ENCODE measurements at places on chromosomes 11 and 22.
A peak's percentile ranks its signal among the peaks of the same experiment; 100 is the strongest.

DNA sequence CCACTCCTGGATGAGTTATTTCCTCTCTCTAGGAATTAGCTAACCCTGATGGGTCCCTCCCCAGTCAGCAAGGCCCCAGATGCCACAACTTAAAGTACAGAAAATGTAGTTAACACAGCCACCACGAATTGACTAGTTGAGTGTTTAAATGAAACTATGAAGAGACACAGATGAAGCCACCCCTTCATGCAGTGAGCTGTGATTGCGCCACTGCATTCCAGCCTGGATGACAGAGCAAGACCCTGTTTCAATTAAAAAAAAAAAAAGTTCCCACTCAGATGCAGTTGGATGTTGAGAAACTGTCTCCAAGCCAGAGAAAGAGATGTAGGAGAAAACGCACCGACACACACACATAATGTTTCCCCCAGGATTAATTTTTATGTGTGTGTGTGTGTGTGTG, 53.3 kb downstream of the SCN3B start:
- no peak for DNase-seq

DNA sequence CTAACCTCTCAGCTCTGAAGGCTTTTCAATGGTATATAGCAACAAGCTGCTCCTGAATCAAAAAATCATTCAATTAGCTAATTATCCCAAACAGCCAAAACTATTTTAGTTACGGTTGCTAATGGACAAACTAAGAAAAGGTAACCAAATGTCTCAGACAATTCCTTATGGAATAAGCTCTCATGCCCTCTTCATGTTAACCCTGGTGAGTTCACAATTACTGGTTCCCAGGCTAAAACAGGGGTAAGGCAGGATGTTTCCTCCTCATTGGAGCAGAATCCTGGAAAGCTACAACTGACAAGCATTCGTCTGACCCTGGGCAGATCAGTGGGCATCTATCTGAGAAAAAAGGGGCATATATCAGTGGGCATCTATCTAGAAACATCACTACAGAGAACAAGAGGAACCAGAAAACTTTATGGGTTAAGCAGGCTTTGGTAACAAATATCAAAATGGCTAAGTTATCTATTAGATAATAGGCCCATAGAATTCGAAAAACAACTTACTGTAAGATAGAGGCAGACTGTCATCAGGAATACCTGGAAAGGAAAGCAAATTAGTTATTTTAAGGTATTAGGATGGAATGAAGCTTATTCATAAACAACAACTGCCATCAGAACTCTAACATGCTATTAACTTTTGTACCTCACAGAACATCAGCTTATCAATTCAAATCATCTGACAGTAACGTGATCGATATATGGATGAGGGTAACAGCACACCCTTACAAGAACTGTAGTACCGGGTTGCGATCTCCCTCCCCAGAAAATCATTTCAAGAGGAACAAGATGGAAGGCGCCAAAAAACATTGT, 14.8 kb upstream of the WDR74 start:
- no peak for DNase-seq

- DNase-seq: no peak
Measured at GRCh38 chr11:44464741-44465140, 100.7 kb upstream of the CD82 start.

DNA sequence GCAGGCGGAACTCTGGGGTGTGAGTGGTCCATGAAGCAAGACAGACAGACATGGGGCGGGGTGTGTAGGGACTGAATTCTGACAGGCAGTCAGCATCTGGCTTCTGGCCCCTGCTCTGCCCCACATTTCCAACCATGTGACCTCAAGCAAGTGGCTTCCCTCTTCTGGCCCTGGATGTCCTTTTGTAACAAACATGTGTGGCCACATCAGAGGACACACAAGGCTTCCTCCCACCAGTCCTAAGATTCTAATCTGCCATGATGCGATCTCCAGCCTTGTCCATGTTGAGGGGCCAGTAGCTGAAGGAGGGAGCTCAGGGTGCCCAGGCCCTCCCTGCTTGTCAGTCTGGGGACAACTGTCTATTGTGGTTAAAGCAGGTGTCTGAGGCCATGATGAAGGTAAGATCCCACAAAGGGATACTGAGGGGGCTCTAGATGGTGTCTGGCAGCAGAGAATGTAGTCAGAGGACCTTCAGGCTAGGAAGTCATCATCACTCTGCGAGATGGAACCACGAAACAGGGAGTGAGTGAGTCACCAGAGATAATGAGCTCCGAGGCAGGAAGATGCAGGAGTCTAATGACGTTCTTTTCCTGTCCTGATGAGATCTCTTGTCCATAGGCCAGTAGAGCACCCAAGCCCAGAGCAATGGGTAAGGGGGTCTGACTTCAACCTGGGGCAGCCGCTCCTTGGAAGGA, 27.4 kb downstream of the DRD2 start:
- no peak for DNase-seq

DNA sequence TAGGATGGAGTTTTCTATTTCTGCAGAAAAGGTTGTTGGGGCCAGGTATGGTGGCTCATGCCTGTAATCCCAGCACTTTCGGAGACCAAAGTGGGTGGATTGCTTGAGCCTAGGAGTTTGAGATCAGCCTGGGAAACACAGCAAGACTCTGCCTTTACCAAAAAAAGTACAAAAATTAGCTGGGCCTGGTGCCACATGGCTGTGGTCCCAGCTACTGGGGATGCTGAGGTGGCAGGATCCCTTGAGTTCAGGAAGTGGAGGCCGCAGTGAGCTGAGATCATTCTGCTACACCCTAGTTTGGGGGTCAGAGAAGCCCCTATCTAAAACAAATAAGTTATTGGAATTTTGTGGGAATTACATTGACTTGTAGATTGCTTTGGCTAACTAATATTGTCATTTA, 71.7 kb downstream of the FDX1 start:
- no peak for DNase-seq

GRCh38 chr11:95086836-95087570, 2.6 kb upstream of the ENDOD1 start:
- no peak for DNase-seq

DNA sequence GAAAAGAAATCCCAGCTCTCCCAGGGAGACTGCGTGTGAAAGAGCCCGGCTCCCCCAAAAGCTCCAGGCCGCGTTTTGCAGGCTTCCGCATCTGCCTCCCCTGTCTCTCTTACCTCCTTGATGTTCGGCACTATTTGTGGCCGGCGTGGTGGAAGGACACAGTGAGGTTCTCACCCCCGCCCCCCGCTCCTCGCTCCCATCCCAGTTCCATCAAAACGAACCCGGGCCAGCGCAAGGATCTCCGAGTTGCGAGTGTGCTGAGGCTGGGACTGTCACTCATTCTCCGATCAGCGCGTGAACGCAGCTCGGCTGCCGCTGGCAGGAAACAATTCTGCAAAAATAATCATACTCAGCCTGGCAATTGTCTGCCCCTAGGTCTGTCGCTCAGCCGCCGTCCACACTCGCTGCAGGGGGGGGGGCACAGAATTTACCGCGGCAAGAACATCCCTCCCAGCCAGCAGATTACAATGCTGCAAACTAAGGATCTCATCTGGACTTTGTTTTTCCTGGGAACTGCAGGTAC, at the start of gene NCAM1:
Gene NCAM1, plus strand, starts transcription at position 275 of the 523 bp plus-strand sequence.
- peak; percentile 94 for DNase-seq

GRCh38 chr11:7927635-7928034, 3.4 kb downstream of the OR10A6 start:
- DNase-seq: no peak

GRCh38 chr11:28599656-28600055, 491.5 kb downstream of the METTL15 start:
- DNase-seq: no peak

DNA sequence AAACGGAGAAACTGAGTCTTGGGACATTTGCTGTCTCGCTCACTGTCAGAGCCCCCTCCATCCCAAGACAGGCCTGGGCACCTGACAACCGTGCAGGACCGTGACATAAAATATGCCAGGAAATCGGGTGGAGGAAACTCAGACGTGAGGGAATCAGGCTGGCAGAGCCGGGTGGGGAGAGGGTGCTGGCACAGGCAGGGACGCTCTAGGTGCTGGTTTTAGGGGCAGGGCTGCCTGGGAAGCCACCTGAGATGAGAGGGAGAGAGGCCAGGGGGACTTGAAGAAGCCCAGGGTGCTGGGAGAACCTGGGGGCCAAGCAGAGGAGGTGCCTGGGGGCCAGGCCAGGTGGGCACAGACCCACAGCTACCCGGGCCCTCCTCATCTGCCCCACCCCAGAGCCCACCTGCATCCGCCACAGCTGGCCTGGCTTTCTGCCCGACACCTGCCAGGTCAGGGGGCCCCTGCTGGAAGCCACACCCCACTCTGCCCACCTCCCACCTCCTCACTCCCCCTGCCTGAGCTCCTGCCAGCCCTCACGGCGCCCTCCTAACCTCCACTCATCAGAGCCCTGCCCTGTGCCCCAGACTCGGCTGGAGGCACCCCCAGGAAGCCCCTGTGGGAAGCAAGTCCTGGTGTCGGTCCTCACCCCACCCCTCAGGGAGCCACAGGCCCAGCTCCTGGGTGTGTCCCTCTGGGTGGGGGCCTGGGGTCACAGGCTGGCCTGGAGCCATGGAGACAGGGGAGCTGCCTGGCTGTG, 27.3 kb upstream of the MUC5AC start:
- no peak for DNase-seq

DNA sequence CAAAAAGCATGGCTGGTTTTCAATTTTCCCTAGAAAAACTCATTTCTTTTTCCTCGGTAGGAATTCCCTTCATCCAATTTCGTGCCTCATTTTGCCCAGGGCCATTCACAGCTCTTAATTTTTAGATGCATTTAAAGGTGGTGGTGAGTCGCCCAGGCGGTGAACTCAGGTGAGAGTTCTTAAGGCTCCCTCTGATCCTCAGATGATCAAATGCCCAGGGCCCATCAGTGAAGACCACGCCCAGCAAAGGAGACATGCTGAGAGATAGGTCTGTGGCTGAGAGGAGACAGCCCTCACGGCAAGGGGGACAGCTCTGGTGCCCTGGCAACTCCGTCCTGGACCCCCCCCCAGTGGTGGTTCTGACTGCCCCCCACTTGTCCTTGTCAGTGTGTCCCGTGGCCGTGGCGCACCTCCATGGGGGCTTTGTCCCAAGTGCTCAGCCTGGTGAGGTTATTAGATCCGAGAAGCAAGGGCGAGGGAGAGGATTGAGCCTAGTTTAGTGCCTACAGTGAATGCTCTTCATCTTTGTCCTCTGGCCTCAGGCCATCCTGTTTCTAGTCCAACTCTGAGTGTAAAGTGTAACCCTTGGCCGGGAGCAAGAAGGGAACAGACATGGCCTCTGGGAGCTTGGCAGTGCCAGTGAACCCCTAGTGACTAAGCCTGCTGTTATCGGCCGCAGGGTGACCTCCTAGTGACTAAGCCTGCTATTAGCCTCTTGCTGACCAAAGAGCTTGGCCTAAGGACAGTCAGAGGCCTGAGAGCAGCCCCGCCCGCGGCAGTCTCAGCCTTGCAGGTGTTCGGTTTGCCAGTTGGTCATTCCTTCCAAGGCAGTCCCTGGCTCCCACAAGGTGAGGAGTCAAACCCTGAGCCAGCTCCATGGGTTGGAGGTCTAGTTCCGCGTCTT, 83.5 kb downstream of the CTTN start:
- DNase-seq: no peak

- DNase-seq: no peak
Measured at GRCh38 chr11:134258577-134258976, 5.2 kb downstream of the ACAD8 start.

GRCh38 chr11:19639603-19640105, 73.0 kb upstream of the NAV2 start:
- DNase-seq: no peak

- peak; percentile 81 for DNase-seq
Measured at GRCh38 chr22:22410121-22410520, 98.4 kb downstream of the ZNF280B start.

GRCh38 chr11:63246045-63246444, 2.6 kb upstream of the SLC22A25 start:
- no peak for DNase-seq

- no peak for DNase-seq
Measured at GRCh38 chr11:90407350-90407749, 184.5 kb upstream of the CHORDC1 start.

DNA sequence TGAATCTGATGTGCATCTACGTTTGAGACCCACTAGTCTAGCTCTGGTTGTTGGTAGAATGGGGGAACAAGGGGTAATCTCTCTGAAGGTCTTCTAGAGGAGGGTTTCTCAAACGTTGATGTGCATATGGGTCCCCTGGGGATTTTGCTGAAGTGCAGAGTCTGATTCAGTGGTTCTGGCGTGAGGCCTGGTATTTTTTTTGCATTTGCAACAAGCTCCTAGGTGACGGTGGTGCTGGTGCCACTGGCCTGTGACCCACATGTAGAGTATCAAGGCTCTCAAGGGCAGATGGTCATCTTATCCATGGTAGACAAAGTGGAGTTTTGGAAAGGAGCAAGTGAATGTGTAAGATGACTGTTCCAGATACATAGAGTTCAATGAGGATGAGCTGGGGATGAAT, 97.1 kb downstream of the CEP164 start:
- no peak for DNase-seq

DNA sequence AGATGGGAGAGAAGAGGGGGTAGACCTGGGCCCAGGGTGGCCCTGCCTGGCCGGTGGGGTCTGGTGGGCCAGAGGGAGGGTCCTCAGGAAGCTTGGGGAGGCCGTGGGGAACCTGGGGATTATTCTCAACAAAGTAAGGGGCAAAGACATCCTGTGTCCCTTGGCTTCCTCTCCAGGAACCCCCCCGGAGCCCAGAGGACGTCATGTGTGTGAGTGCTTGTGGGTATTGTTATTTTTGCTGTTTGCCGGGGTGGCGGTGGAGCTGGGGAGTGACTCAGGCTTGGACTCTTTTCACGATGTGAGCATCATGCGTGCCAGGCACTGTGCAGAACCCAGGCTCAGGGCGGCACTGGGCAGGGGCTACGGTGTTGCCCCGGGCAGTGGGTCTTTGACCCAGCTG, 982 bp upstream of the SHANK3 start:
- DNase-seq: no peak

GRCh38 chr11:33515347-33515746, 185.3 kb downstream of the C11orf91 start:
- DNase-seq: no peak

GRCh38 chr11:35237860-35238715, 99.1 kb downstream of the CD44 start:
- peak; percentile 66 for DNase-seq

GRCh38 chr11:67062526-67063373, 6.1 kb downstream of the RHOD start:
- no peak for DNase-seq

- DNase-seq: no peak
Measured at GRCh38 chr22:31680861-31681341, 18.9 kb upstream of the PISD start.

DNA sequence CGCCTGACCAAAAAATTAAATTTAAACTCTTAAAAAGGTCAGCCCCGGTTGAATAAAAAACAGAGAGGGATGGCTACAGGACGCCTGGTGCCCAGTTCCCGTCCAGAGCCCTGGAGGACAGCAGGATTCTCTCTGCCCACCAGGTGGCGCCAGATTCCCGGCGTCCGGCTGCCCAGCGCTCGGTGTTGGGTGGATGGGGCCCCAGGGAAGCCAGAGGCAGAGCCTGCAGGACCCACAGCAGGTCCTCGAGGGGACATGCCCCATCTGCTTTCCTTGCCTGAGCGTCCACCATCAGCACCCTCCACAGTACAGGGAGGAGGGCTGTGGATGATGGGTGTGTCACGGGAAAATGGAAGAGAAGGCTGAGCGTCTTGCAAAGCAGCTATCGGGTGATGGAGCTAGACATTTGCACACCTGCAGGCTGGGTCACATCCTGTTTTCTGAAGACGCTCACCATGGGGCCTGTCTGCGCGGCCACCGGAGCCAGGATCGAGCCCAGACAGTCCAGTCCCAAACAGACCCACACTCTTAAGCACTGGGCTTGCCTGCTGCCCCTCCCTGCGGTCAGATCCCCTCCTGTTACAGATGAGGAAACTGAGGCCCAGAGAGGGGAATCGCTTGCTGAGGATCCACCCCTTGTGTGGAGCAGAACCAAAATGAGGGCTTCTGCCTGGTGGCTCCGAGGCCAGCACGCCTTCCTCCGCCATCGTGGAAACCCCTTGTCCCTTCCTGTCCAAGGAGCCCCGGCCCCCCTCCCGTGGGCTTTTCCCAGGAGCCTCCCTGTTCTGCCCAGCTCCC, 18.5 kb upstream of the CBX7 start:
- peak; percentile 56 for DNase-seq

Data from NCI-H2171 (cell line).